ENCODE measurements at places on chromosomes 2 and 18.

- no peak for DNase-seq
These were observed 370.2 kb upstream of the RAB6C start for GRCh38 chr2:129609224-129609623.

DNA sequence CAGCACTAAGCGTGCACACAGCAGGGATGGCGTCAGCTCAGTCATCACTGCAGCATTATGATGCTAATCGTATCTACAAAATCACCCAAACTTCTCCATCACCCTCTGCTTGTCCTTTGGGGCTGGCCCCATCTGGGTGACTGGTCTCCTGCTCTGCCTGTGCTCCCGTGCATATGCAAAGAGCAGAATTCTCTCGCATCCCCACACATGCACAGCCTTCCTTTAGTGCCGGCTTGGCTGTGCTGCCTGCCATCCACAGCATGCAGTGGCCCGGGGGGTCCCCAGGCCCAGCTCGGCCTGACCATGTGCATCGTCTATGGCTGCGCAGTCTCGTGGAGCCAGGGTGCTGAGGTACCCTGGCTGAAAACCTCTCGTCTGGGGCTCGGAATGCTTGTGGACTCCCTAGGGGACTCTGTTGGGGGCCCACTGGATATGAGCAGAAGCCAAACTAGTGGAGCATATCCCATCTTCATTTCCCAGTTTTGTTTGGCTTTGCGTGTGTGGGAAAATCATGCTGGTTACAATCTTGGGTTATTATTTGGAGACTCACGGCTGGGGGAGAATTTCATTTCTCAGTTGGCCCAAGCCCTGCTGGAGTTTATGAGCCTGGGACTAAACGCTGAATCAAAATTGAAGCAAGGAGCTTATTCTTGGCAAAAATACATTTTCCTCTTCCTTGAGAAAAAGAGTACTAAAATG, 70.9 kb upstream of the HS6ST1 start:
- DNase-seq = no peak

DNA sequence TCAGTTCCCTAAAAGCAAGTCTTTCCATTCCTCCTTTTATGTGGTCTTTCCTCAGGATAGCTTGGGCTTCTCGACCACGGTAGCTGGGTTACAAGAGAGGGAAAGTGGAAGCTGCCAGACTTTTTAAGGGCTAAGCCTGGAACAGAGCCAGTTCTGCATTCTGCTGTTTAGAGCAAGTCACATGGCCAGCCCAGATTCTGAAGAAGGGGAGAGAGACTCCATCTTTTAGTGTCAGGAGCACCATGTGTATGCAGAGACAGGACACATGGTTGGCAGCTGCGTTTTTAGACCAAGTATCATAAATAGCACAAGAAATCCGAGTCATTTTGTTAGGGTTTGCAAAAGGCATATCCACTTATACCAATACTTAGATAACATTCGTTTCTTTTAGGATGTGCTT, 4.7 kb downstream of the HMSD start:
- no peak for DNase-seq

GRCh38 chr2:127542231-127542630, 6.7 kb downstream of the MYO7B start:
- DNase-seq = no peak

DNA sequence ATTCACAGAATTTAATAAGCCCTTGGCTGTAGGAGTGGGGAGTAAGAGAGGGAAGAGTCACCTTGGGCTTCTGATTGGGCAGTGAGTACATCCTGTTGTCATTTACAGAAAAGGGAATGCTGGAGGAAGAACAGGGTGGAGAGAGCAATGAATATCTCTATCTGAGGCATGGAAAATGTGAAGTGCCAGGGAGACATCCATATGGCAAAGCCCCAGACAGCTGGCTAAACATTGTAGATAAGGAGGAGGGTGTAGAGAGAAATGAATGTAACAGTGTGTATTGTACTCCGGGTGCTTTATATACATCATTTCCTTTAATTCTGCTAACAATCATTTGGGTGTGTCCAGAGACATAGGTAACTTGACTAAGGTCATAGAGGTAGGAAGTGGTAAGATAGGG, 103.5 kb downstream of the UPP2 start:
- DNase-seq = no peak

DNA sequence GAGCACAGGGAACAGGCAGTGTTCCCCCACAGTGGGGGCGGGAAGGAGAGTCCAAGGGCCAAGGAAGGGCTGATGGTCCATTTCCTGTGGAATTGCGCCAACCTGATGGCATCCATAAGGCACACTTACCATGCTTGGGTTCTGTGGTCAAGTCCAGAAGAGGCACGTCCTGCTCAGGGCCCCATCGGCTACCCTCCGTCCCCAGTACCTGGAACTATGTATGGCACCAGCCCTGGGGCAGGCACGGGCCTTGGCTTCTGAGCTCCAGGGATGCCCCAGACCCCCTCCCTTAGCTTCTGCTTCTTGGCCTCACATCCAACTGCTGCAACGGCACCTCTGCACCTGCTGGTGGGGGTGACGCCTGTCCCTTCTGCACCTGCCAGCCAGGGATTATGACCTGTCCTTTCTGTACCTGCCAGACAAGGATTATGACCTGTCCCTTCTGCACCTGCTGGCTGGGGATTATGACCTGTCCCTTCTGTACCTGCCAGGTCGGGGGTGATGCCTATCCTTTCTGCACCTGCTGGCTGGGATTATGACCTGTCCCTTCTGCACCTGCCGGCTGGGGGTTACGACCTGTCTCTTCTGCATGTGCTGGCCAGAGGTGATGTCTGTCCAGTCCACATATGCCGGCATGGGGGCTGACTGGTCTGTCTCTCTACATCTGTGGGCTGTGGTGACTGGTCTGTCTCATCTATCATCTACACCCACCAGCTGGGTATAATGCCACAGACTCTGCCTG, 45.4 kb upstream of the SNTG2 start:
- DNase-seq = no peak

DNA sequence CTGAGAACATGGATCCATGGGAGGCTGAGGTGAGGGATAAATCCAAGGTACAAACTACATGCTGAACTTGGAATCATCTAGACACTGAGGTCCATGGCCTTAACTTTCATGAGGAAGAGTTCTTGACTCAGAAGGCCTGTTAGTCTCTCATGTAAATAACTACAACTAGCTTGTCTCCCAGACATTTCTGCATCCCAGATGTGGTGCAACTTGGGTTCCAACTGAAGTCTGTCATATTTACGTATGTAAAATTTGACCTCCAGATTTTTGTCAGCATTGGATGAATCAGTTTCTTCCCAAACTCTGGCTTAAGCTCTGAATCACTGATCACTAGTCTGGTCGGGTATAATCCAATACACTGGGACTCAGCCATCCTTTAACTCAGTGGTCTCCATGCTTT, 306.9 kb downstream of the PDE11A start:
- DNase-seq = no peak

DNA sequence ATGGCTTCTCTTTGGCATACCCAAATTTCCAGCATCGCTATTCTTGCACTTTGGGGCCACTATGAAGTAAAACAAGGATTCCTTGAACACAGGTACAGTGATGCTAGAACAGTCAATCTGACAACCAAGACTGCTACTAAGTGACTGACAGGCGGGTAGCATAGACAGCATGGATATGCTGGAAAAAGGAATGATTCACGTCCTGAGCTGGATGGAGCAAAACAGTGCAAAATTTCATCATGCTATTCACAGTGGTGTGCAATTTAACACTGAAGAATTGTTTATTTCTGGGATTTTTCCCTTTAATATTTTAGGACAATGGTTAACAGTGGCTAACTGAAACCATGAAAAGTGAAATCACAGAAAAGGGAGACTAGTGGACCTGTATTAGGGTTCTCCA, 1511.2 kb upstream of the ZEB2 start:
- DNase-seq = no peak

DNA sequence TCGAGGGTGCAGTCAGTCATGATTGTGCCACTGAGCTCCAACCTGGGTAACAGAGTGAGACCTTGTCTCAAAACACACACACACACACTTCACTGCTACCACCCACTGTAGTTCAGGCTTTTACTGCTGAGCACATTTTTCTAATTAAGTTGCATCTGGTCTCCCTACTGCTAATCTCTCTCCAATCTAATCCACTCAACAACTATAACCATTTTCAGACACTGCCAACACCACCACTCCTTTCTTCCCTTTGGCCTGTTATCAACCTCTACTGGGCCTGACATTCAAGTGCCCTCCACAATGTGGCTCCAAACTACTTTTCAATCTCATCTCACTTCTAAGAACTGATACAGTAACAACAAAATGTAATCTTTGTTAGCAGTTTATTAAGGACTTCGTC, 44.8 kb downstream of the RMP24 start:
- no peak for DNase-seq

GRCh38 chr2:26352892-26353291, 6.3 kb upstream of the ADGRF3 start:
- no peak for DNase-seq

DNA sequence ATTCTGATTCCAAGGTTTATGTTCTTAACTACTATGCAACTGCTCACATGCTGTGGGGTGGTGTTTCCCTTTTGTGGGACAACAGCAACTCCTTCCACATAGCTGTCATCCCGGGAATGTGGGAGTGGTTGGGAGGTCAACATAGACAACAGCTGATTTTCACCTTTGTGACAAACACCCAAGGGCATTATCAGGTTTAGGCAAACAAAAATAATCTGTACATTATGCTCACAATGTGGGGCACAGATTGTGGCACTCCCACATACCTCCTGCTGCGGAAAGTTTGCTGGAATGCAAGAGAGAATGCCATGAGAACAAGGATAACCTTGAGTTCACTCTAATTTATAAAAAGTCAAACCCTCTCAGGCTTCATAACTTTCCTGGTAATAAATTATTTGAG, 582.6 kb downstream of the CNTNAP5 start:
- no peak for DNase-seq

Data from activated CD8-positive, alpha-beta memory T cell treated with anti-CD3 and anti-CD28 coated beads for 1 hour (primary cell).